Activated CD4-positive, alpha-beta T cell treated with anti-CD3 and anti-CD28 coated beads, Interleukin-2, amount 50 U/mL, for 48 hours (primary cell): ENCODE measurements at places on chromosomes 16 and 17.

GRCh38 chr17:75737133-75737962 is 16.1 kb downstream of the ITGB4 start:
- DNase-seq, result no peak

- DNase-seq, result no peak
Observed at GRCh38 chr16:57367116-57367752, 5.1 kb upstream of the CX3CL1 start.

GRCh38 chr16:72959301-72959996 is 88.5 kb downstream of the ZFHX3 start:
- no peak for DNase-seq

DNA sequence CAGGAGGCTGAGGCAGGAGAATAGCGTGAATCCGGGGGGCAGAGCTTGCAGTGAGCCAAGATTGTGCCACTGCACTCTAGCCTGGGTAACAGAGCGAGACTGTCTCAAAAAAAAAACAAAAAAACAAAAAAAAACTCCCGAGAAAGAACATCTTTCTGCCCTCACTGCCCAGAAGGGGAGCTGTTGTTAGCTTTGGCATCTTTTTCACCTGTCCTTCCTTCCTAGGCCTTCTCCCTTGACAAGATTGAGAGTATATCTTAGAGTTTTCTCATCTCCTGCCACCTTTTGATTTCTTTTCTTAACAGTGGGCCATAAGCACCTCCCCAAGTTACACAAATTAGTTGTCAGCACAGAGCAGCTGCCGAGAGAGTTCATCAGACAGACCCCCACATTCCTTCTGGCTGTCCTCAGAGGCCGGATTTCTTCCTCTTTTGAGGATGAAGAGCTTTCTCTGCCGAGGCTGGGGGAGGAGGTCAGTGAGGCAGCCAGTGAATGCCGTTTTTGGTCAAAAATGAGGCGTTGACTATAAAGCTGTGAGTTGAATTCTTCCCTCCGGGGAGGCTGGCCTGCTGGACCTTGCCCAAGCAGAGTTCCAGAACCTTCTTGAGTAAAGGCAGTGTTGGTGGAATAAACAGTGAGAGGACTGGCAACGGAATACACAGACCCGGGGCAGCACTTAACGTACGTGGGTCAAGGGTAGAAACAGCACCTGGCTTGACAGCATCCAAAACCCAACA is 127.0 kb downstream of the ABCC6 start:
- DNase-seq, result no peak

DNA sequence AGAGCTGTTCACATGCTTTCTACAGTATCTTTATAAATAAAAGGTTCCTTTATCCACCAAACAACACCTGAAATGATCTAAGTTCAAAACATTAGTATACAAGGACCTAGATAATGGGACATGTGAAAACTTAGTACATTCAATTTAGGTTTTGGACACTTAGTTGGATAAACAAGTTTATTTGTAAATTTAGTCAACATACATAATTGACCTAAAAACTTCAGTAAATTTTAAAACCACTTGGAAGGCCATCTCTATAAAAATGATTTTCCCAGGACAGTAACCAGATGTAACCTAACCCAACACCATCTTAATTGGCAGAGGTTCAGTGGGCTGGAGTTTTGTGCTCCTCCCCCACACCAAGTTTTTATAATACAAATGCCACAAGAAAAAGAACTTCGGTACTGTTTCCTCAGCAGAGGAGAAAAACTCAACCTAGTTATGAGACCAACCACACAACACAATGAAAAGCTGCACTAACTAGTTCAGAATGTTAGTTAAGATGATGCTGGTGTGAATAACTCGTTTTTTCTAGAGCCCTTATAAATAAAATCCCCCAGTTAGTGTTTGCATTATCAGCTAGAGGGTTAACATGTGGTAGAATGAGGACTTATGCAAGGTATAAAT is 7.2 kb upstream of the UNK start:
- DNase-seq, result no peak

DNA sequence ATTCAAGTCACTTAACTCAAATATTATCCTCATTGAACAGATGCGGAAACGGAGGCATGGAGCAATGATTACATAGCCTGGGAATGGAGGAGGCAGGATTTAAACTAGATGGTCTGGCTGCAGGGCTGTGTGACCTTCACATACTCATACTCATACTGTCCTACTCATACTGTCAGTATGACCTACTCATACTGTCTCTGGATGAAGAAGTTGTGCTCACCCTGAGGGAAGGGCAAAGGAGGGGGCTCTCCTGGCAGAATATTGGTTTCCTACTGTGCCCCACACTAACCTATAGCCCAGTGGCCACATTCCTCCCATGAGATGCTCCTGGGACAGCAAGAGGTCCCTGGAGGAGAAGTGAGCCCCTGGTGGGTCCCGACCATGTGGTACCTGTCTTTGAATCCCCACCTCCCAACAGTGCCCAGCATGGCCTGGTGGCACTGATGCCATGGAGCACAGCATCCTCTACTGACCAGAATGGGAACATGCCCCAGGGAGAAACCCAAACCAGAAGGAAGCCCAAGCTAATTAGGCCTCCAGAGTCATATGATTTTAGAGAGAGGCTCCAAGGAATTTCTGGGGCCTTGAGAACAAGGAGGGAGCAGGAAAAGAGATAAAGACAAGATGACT is 197.3 kb upstream of the SDK2 start:
- DNase-seq, result no peak
